Type B pancreatic cell (in vitro differentiated cells): ENCODE measurements at places on chromosomes 12 and 14.

DNA sequence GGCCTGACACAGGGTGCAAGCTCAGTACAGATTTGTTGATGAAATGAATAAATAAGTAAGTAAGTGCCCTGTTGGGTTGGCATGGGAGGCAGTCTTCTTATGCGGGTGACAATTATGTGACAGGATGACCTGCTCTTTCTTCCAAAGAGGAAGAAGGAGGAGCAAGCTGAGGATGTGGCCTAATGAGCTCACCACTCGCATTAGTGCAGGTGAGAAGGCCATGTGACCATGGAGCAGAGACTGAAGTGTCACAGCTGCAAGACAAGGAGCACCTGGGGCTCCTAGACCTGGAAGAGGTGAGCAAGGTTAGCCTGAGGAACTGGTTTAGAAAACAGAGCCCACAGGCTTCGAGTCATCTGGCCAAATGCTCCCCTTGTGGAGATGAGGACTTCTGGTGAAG lies 34.9 kb downstream of the LRTM2 start:
- DNase-seq = no peak

GRCh38 chr14:99584823-99585222 lies 19.2 kb downstream of the CCDC85C start:
- DNase-seq = no peak

GRCh38 chr14:60647081-60647836 lies 2.0 kb downstream of the SIX1 start:
- no peak for DNase-seq

DNA sequence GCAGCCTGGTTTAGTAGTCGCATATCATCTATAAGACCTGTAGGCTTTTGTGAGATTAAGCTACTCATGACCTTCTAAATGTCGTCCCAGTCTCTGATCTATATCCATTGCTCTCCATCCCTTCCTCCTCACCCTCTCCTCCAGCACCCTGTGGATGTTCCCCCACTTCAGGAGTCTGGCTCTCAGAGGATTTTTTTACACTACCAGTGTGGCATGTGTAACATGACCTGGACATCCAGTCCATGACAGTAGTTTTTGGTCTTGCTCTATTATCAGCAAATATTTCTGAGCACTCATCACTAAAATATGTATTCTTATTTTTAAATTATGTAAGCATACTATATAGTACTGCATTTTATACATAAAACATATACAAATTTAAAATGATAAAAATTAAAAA lies 142.1 kb downstream of the DYRK2 start:
- DNase-seq = no peak

- no peak for DNase-seq
Observed at GRCh38 chr12:30166006-30166795, 382.5 kb upstream of the TMTC1 start.

- no peak for DNase-seq
Observed at GRCh38 chr14:39247256-39247655, 13.5 kb downstream of the MIA2 start.

DNA sequence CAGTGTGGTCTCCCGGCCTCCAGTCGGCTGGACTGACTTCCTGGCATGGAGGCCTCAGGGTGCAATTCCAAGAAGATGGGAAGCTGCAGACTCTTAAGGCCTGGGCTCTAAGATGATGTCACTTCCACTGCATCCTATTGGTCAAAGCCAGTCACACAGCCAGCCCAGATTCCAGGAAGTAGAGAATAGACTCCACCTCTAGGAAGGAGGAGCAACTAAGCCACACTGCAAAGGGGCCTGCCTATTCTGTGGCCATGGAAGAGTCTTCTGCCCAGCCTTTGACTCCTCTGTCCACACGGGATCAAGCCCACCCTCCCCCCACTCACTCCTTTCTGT lies 103.9 kb upstream of the RFLNA start:
- no peak for DNase-seq

- DNase-seq = no peak
Observed at GRCh38 chr12:107090711-107091110, 2.6 kb downstream of the CRY1 start.

- DNase-seq = no peak
Observed at GRCh38 chr12:105069936-105070702, 14.1 kb downstream of the ALDH1L2 start.

DNA sequence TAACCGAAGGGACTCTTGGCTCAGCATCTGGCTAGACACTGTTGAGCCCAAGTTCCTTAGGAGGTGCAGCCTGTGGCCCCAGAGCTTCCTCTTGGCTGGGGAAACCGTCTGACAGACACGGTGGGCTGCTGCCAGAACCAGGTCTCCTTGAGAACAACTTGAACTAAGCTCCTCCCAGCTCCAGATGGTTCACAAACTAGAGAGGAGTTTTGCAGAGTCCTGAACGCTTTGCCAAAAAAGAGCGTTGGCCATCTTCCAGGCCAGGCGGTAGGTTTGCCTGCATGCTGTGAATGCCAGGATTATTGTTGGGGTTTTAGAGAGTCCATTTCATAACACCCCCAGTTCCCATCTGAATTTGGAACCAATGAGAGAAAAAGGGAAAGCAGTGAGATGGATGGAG lies 399.8 kb downstream of the RGS6 start:
- no peak for DNase-seq

DNA sequence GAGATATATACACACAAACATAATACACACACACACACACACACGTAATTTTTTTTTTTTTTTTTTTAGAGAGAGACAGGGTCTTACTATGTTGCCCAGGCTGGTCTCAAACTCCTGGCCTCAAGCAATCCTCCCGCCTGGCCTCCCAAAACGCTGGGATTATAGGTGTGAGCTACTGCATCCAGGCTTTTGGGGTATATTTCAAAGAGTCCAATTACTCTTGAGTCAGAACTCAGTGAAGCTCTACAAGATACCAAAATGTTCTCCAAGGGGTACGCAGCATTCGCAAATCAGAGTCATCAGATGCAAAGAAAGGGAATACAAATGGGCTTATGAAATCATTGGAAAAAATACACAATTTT lies 54.0 kb downstream of the PHLDA1 start:
- no peak for DNase-seq

GRCh38 chr12:39946361-39947280 lies 159.3 kb downstream of the SLC2A13 start:
- DNase-seq = no peak

GRCh38 chr12:105705765-105706164 lies 375.3 kb downstream of the C12orf75 start:
- DNase-seq = no peak

DNA sequence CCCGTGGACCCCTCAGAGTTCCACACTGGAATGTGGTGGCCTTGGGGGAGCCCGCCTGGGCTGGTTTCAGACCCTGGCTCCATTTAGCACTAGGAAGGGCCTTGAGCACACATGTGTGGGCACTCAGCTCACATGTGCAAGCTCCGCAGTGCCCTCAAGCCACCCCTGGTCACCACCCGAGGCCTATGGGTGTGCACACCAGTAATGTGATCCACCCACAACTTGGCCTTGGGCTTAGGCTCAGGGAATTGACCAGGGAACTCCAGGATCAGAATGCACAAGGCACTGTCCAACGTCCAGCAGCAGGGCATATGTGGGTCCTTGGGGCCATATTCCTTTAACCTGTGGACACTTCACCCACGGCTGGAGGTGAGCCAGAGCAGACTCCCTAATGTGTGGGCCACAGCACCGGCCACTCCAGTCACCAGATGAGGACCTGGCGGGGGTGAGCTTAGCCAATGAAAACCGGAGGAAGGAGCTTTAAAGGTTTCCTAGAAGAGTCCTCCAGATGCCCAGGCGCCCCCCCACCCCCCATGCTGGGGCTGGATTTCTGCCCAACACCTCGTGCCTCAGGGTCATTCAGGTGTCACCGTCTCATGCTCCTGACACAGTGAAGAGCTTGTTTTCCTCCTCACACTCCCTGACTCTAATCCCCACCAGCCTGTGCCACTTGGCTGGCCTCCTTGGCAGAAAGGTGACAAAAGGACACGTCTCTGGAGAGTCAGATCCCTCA lies 209.2 kb downstream of the ZFP36L1 start:
- no peak for DNase-seq

GRCh38 chr12:92047393-92047826 lies 98.2 kb downstream of the BTG1 start:
- DNase-seq = no peak
